NCI-H524 (cell line): ENCODE measurements at places on chromosomes 2 and 18.

DNA sequence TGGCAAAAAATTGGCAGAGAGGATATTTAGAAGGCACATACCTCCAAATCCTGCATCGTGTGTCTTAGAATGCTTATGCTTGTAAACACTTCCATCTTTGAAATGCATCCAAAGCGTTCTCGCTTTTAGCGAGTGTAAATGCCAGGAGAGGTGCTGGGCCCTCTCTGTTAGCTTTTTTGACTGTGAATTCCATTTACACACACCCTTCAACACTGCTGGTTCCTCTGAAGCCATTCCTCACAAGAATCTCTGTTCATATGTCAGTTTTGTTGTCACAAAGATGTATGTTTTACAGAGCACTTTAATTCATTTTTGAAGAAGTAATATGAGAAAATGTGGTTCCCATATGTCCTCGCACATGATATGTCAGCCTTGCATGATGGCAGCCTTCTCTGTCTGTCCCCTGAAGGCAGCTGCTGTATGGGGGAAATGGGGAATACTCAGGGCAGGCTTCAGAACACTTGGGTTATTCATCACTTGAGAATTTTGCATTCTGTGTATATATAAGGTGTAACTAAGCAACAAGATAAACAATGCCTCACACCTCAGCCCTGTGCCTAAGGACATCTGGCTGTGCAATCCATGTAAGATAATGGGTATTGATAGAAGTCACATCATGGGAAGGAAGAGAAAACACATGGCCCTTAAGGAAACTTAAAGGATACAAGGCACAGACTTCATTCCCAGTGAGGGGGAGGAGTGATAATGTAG is 52.3 kb downstream of the RAB27B start:
- DNase-seq = no peak

- no peak for DNase-seq
These were observed 56.1 kb downstream of the LCLAT1 start for GRCh38 chr2:30503007-30503694.

- no peak for DNase-seq
These were observed 37.3 kb upstream of the CREB1 start for GRCh38 chr2:207492461-207492860.

DNA sequence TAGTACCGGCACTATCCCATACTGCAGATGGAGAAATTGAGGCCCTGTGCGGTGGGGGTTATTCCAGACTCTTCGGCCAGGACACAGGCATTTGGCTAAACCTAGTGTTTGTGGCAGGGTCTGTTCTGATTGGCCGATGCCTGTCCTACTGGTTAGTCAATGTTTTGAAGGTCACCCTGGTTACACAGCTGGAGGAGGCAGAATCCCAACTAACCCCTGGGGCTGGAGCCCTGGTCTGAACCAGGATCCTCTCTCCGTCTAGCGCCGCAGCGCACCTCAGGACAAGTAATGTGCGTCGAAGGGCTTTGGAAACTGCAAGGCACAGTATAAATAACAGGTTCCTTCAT is 19.4 kb downstream of the TEX44 start:
- DNase-seq = no peak

DNA sequence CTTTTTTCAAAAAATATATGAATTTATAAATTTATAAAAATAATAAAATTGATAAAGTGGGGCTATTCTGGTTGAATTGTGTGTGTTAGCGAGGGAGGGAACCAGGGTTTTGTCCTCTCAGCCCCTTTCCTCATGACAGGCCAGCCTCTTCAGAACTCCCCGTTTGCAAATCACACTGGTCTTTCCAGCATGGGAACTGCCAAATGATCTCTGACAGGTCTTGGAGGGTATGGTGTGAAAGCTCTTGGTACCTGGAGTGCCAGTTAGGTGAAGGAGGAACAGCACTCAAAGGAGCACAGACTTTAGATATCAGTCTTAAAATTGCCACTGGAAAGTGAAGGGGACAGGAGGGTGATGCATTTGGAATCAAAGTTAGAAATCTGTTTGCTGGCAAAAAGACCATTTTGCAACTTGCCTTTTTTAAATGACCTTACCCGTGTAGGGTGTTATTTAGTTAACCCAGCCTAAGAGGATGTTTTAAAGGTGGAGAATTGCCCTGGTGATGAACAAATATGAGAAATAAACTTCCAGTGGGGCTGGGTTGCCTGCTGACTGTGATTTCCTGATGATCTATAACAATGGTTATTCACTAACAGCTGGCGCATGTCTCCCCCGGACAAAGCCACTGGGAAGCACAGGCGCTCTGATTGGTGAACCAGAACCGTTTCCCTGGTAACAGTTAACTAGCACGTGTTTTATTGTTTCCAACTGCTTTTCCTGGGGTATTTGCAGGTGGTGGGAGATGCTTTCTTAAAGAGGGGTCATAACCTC is 85.3 kb upstream of the EFEMP1 start:
- peak; percentile 77 for DNase-seq

DNA sequence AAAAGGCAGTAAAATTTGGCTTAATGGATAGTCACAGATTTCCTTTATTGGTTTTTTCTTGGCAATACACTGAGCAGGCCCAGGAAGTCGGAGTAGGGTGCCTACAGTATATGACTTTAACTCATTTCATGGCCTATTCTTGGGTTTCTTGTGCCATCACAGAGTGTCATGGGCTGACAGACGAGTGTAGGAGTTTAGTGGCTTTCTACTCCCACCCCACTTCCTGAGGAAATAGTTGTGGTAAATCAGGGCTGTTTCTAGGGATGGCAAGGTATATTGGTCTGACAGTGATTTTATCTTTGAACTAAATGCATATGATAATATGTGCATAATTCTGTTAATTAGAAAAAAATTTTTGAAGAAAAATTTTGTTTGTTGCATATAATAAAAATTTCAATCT is 100.1 kb downstream of the PLCL1 start:
- DNase-seq = no peak

DNA sequence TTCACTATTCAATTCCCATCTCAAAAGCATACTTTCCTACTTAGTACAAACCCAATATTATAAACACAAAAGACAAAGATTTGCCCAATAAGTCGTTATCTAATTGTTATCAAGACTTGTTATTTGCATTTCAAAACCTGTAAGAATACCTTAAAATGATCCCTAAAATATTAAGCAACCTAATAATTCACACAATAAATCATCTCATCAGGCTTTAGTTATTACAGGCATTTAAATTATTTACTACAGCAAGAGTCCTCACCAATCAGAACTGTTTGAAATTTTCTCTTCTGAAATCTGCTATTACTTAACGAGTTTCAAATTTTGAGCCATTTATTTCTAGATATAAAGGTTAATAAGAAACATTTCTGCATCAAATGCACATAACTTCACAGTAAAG is 1.6 kb downstream of the CCDC88A start:
- DNase-seq = no peak

DNA sequence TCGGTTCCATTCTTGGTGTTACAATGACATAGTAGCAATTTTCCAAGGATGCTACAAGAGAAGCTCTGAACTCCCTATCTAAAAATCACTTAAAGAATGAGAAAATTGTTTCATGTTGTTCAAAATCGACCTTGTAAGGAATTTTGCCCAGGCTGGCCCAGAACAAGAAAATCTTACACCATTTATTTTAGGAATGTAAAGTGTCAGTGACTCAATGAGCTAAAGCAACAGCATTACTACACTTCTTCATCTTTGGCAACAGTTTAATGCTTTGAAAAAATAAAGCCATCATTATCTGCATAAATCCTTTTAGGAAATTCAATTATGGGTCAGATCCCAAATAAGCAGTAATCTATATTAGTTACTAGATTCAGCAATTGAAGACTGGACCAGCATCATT is 38.6 kb downstream of the SLC25A12 start:
- no peak for DNase-seq

GRCh38 chr2:174753038-174753633 is 11.1 kb downstream of the CHRNA1 start:
- peak; percentile 73 for DNase-seq

DNA sequence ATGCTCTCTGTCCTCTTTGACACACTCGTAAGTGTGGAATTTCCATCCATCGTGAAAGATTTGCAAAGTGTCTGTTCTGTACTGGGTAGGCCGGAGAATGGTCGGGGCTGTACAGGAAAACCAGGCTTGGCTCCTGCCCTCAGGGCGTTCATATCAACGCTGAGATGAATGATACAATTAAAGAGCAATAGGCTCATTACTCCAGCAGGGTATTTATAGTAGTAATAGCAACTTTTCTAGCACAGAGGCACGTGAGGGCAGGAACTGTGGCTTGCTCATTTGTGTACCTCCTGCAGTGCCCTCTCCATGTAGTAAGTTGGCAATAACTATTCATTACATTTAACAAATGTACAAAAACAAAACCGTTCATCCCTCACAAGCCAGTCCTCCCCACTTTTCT is 5.3 kb upstream of the NCK2 start:
- no peak for DNase-seq

GRCh38 chr2:11876889-11877288 is 130.5 kb downstream of the LPIN1 start:
- no peak for DNase-seq

- peak; percentile 59 for DNase-seq
These were observed 30.1 kb downstream of the EIF2AK3 start for GRCh38 chr2:88597168-88597567.

DNA sequence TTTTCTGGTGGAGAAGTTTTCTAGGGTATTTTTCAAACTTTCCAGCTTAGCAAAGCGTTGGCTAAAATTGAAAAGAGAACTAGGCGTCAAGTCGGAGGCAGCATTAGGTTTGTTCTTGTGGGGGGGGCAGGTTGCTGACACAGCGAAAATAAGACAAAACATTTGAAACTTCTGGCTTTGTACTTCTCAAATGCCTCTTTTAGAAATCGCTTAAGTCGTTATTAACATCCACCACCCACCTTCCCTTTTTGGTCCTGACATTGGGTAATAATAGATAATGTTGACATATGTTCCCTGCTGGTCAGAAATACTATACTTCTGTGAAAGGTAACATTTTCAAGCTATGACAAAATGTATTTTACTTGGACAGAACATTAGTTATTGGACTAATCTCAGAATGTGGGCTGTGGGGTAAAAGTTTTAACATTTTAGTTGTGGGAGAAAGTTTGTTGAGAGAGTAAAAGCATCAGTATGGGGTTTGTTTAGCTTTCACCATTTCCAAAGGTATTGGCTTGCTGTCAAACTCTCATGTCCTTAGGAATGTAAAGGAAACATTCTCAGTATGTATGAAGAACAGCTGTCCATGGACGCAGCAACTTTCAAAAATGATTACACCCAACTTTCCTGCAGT is 88.1 kb upstream of the ZEB2 start:
- DNase-seq = no peak

DNA sequence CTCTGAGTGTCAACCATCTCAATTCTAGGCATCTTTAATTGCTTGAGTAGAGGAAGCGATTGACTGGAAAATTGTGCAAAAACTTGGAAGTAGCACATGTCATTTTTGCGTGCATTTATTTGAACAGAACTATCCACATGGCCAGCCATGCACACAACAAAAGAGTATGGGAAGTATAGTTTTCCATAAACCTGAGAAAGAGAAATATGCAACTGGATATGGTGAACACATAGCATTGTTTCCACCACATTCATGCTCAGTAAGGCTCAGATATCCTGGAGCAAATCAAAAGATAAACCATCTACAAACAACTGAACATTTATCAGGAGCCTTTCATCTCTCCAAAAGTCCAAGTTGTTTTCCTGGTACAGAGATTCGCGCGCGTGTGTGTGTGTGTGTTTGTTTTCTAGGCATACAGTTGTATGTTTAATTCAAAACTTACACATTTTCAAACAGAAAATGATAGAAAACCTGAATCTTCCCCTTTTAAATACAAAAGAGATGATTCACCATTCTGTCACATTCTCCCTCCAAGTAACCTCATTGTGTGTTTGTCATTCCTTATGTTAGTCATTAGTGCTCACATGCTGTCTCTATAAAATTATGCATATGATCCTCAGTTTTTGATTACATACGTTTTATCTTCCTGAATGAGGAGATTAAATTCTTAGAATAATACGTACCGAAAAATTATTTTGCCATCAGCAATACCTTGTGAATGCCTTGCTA is 780.4 kb upstream of the NRXN1 start:
- no peak for DNase-seq

GRCh38 chr2:9532421-9532820 is 23.2 kb downstream of the ADAM17 start:
- DNase-seq = no peak

GRCh38 chr18:52353589-52353988 is 13.6 kb downstream of the DCC start:
- DNase-seq = no peak

GRCh38 chr2:28356095-28356911 is 36.4 kb upstream of the FOSL2 start:
- peak; percentile 47 for DNase-seq

DNA sequence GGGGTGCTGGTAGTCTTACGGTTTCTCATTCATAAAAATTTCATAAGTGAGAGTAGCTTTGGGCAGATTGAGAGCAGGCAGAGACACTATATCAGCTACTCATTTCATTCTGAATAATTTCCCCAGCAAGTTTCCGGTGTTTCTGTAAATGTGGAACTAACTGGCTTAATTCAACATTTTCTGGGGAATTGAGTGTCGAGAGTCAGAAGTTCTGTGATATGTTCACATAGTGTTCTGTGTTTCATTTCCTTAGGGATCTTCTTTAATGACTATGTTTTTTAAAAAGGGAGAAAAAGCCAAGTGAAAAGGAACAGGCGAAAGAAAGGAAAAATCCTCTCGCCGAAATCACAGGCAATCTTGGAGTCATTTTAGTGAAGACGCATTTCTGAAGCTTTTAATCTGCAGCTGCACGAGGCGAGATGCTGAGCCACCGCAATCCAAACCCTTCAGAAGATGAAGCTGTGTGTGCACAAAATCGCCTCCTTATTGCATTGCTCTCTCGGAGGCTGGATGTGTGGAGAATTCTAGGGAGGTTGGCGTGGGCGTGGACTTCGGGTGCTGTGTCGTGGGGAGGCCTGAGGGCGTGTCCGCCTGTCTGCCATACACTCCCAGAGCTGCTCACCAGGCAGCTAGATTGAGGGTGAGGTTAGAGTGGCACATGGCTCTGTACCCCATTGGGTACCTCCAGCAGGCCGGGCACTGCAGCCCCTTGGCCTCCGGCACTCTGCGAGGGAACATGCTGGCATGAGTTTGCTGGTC is 38.4 kb upstream of the HDAC4 start:
- DNase-seq = no peak

DNA sequence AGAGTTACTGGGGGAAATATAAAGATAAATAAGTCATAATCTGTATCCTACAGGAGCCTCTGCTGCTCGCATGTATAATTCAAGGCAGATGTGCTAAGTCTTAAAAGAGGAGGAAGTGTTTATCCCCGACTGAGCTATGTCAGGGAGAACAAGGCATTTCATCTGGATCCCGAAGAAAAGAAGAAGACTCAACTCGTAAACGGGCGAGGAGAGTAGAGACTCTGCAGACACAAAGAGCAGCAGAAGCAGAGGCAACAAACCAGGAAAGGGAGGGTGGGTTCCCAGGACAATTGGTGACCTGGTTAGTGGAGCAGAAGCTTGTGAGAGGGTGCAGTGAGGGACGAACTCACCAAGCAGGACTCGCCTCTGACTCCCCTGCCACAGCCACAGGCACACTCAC is 368.6 kb downstream of the EIPR1 start:
- no peak for DNase-seq
